ENCODE measurements at places on chromosomes 3 and 15. TPM values are rescaled to one million over a fixed set of nuclear protein-coding genes. Genes with fewer than 3 reads are reported as not detected.

Gene MUC20
- 4.6 TPM for total RNA-seq

GRCh38 chr3:38255627-38256026 lies 10.0 kb upstream of the SLC22A13 start:
- no peak for DNase-seq

GRCh38 chr3:191170097-191170496 lies 28.9 kb upstream of the OSTN start:
- DNase-seq = no peak

GRCh38 chr3:5057272-5057671 lies 64.8 kb upstream of the ARL8B start:
- no peak for DNase-seq

Gene C15orf62
- total RNA-seq = 1.1 TPM
